Stimulated activated CD8-positive, alpha-beta memory T cell treated with anti-CD3 and anti-CD28 coated beads, Interleukin-7, amount 100 ng/mL, for 4 hours (primary cell): ENCODE measurements at places on chromosomes 2 and 18.

DNA sequence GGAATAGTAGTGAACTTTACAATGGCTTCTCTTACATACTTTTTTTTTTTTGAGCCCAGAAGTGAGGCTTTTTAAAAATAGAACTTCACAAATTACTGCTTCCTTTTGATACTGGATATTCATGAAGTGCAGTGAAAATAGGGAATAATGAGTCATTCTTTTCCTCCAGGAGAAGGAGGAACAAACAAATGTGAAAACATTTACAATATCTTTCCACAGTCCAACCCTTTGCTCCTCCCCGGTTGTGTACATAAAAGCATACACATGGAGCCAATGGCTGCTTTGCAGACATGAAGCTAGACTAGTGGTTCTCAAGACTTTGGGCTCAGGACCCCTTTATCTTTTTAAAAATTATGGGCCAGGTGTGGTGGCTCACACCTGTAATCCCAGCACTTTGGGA lies 266.9 kb downstream of the GBX2 start:
- no peak for DNase-seq

DNA sequence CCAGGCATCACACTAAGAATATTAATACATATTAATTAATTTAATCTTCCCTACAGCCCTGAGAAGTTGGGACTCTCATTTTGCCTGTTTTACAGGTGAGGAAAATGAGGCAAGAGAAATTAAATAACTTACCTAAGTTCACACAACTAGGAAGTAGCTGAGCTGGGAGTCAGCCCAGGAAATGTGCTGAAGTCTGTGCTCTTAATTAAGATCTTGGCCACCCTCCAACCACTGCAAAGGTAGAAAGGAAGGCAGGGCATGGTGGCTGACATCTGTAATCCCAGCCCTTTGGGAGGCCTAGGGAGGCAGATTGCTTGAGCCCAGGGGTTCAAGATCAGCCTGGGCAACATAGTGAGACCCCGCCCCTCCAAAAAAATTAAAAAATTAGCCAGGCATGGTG lies 12.9 kb upstream of the MGAT4A start:
- no peak for DNase-seq

DNA sequence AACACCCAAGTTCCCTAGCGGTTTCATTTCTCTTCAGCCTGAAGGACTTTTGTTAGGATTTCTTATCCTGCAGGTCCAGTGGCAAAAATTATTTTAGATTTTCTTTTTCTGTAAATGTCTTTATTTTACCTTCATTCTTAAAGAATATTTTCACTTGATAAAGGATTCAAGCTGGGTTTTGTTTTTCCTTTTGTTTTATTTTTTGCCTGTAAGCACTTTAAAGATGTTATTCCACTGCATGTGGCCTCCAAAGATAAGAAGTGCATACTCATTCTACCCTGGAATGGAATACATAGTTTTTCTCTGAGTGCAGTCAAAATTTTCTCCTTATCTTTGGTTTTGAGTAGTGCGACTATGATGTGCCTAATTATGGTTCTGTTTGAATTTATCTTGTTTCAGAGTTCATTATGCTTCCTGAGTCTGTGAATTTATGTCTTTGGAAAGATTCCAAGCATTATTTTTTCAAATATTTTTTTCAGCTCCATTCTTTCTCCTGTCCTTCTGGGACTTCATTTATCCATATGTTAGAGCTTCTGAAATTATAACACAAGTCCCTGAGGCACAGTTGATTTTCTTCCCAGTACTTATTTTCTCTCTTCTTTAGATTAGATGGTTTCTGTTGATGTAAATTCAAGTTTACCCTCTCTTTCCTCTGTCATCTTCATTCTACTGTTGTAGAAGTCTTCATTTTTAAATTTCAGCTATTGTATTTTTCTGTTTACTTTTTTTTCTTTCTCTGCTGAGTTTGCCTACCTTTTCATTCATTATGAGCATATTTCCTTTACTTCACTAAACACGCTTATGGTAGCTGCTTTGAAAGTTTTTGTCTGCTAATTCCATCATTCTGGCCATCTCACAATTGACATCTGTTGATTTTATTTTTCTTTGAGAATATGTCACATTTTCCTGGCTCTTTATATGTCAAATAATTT lies 69.6 kb downstream of the MAPRE2 start:
- DNase-seq: no peak

GRCh38 chr18:64438178-64438577 lies 289.3 kb upstream of the LINC00305 start:
- no peak for DNase-seq

DNA sequence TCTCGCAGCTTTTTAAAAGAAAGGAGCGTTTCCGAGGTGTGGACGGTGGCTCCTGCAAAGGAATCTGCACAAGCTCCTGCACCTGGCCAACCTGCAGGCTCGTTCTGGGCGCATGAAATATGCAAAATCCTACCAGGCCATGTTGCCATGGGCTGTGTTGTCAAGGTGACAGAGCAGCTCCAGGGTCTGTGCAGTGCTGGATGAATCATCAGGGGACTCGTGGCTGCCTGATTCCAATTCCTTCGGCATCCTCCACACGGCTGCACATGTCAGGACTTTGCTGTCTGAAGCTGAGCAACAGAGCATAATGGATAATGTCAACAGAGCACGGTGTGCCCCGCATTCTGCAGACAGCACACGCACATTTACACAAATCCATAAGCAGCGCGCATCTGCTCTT lies 120.5 kb downstream of the EIPR1 start:
- no peak for DNase-seq

DNA sequence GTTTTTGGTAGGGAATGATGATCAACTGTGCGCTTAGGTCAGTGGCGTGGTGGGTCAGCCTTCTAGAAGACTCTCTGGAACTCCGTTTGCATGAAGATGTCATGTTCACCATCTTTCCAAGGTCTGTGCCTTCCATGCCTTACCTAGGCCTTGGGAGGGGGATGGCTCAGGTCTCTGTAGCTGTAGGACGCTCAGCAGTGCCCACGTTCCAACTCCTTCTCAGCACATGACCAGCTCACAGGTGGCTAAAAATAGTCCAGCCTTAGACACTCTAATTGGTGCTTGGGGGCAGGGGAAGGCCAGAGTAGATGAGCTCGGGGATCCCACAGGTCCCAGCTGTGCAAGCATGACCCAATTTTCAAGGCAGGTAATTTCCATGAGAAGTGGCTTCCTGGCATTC lies 42.3 kb upstream of the TEX51 start:
- no peak for DNase-seq

GRCh38 chr2:71592181-71592711 lies 138.9 kb downstream of the DYSF start:
- no peak for DNase-seq

DNA sequence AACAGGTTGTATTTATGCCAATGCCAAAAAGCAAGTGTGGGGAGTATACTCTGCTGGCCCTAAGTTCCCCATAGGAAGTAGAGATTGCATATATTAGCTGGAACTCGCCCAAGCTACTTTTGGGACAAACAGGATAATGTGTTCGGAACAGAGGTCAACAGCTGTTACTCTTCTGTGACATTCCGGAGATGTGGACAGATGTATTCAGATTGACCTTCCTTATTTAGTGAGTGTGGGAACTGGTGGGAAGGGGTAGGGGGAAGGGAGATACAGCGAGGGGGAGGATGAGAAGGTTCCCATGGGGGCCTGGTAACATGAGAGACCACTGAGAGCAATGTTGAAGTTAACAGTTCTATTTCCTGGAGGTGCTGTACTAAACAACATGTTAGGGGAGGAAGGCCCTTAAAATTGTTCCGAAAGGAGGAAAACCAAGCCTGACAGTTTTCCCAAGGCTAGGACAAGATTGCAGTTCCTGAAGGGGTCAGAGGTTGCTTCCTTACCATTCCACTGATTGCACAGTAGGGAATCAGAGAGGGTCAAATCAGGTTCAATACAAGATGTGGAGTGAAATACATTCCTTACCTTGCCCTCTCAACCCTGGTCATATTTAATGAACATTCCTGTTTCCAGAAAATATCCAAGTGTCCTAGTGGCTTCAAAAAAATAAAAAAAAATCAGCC lies 14.3 kb upstream of the CD28 start:
- DNase-seq: no peak

GRCh38 chr2:152336119-152336853 lies 1.3 kb downstream of the FMNL2 start:
- no peak for DNase-seq

GRCh38 chr18:62388855-62389760 lies 64.0 kb downstream of the TNFRSF11A start:
- DNase-seq: no peak

DNA sequence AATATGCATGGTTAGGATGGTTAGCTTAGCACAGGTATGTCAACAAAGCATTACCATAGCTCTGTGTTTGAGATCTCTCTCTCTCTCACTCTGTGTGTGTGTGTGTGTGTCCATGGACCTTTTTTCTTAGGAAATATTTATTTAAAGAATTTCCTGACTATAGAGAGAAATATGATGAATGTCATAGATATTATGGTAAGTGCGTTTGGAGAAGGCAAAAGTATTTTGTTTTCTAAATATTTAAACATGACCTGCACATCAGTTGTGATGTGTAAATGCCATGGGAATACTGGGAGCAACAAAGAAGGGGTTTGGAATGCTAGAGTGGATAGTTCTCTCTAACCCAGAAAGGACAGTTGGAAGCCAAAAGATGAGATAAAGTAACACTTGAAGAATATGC lies 3.9 kb upstream of the TMEM178A start:
- DNase-seq: no peak

DNA sequence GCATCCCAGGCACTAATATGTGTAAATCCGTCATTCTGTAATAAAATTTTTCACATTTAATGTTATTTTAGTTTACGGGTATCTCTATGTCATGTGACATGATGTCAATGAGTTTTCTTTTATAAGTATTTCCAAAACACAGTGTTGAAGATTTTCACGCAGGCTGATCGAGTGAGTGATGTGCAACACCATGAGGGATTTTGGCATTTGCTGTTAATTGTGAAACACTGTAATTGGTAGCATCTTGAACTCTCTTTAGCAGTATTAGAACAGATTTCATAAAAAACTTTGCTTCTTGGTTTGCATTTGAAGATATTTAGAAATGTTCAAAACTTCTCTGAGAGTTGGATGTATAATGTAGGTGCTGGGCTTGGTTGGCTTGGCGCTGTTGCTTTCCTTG lies 35.5 kb downstream of the KCNE4 start:
- DNase-seq: no peak

DNA sequence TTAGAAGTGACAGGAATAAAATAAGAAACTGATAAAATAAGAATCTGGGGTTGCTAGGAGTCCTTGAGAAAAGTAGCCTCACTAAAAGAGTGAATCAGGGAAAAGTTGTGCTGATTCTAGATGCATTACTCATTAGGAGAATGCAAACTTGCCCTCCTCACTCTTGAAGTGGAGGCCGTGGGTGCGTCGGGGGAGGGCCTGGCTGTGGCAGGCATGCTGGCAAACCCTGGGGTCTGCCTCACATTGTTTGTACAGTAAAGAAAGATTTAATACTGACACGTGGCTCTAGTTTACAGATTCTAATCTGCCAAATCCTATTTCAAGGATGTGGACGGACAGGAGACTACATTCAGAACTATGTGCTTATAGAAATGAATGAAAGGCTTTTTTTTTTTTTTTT lies 41.9 kb downstream of the TANC1 start:
- no peak for DNase-seq
